ENCODE measurements at places on chromosomes 5 and 9. TPM values are rescaled to one million over a fixed set of nuclear protein-coding genes. Genes with fewer than 3 reads are reported as not detected.

DNA sequence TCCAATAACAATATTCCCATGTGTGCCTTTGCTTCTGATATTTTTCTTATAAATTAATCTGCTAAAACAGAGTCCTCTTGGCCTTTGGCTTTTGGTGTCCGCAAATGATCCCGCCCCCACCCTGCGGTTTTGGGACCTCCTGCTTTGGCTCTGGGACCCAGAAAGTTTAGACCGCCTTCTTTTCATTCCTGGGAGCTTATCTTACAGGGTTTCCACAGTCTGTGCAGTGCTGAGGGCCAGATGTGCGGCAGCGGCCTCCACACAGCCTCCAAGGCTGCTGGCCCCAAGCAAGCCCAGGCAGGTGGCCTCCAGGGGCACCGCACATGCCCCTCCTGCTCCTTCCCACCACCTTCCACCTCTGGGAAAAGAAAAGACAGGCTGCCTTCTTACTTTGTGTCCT lies 191.5 kb downstream of the ERCC6L2 start:
- DNase-seq, result no peak

DNA sequence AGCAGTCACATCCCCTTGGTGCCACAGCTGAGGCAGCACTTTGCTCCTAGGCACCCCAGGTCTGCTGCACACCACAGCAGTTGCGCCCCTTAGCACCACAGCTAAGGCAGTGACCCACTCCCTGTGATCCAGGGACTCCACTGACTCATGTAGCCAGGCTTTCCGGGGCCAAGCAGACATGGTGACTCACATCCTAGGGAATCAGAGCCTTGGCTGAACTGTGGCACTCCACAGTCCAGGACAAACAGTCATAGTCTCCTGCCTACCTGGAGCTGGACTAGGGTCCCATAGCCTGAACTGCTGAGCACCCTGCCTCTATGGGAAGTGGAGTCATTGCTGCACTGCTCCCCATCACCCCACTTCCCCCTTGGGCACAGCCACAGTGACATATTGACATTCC lies 338.7 kb downstream of the NPR3 start:
- DNase-seq, result no peak

GRCh38 chr9:126536131-126536530 lies 77.6 kb upstream of the LMX1B start:
- DNase-seq, result peak; percentile 43

Gene ATP6V0E1
- 249 TPM for polyA plus RNA-seq

Gene HAPLN1
- polyA plus RNA-seq, result 1.6 TPM

Gene HTR1A
- not detected for polyA plus RNA-seq

Gene TLX3
- polyA plus RNA-seq, result not detected

Data from sigmoid colon (tissue), 7 donors.